ENCODE measurements at places on chromosomes 5 and 9.
A peak's percentile ranks its signal among the peaks of the same experiment; 100 is the strongest.

DNA sequence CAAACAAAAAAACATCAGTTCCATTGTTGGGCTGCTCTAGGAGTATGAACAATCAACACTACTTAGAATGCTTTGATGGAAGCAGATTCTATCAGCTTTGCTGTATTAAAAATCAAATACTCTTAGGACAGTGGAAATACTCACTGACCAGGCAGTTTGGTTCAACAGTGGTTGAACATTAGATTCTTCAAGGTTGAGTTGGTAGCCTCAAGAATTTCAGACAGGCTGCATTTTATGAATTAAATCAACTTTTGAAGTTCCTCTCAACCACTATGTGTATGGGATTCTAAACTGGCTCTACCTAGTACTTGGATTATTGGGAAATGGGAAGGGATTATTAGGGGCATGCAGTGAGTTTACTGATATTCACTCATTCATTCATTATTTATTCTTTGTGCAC, 35.0 kb downstream of the ACTBL2 start:
- no peak for DNase-seq

DNA sequence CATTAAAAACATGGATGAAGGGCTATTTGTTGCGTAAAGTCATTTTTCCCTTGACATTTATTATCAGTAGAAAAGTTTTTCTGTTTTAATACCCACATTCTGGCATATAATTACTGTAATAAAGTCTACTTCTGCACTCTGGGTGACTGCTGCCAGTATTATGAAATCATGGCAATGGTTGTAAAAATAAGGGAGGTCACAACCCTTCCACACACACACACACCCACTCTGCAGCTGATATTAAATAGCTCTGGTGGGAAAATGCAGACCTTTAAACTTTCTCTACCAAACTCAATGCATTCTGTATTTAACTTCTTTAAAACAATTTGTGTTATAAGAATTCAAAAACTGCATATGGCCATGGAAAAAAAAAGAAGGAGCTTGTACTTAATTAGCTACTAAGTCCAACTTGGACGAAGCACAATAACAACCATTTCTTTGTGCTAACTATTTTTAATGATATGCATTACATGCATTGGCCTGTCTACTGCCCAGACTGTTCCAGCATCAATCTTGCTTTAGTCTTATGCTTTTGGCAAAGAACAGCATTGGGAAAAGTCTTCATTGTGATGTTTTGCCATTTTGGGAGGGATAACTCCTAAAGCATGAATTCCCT, 137.6 kb upstream of the MAP3K1 start:
- no peak for DNase-seq

GRCh38 chr9:82939451-82939850, 123.5 kb downstream of the RASEF start:
- DNase-seq = no peak

GRCh38 chr9:3285365-3286161, 240.2 kb downstream of the RFX3 start:
- DNase-seq = no peak

DNA sequence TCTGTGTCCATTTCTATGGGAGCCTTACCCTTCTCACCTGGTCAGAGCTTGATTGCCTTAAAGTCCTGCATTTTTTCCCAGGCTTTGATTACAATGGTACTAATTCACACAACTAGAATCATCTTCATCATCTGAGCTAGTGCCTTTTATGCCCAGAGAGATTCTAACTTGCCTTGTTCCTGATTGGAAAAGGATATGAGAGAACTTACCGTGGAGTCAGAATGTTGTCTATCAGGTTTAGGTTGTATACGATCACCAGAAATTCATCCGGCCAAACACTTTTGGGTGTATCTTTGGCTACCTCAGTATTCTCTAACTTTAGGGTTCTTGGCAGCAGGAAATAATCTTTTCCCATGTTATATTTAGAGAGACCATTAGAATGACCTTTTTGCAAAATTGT, 71.7 kb downstream of the AOPEP start:
- DNase-seq = no peak

GRCh38 chr9:84371737-84372136, 31.2 kb upstream of the SLC28A3 start:
- no peak for DNase-seq

- DNase-seq = no peak
Measured at GRCh38 chr5:10653751-10654400, 90.0 kb downstream of the ANKRD33B start.

DNA sequence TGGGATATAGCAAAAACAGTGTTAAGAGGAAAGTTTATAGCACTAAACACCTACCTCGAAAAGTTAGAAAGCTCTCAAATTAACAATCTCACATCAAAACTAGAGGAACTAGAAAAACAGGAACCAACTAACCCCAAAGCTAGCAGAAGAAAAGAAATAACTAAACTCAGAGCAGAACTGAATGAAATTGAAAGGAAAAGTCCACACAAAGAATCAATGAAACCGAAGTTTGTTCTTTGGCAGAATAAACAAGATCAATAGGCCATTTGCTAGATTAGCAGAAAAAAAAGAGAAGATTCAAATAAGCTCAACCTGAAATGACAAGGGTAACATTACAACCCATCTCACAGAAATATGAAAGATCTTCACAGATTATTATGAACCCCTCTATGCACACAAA, 234.8 kb upstream of the ISL1 start:
- DNase-seq = no peak

- DNase-seq = peak; percentile 42
Measured at GRCh38 chr5:111234125-111234524, 9.9 kb downstream of the CAMK4 start.

- DNase-seq = no peak
Measured at GRCh38 chr5:161314033-161314432, 232.5 kb downstream of the GABRB2 start.
